Fibroblast of villous mesenchyme (primary cell): ENCODE measurements at places on chromosomes 6 and 20. TPM values are rescaled to one million over a fixed set of nuclear protein-coding genes. Genes with fewer than 3 reads are reported as not detected.

Gene TMEM217
- total RNA-seq: 2.9 and 3.5 TPM in 2 replicates

Gene C20orf144
- under 0.01 and 0.32 TPM in 2 replicates for total RNA-seq

Gene CTSZ
- 79.9 and 92.1 TPM in 2 replicates for total RNA-seq

Gene EPPIN
- not detected in 2 replicates for total RNA-seq

Gene NFATC2
- under 0.01 and 0.64 TPM in 2 replicates for total RNA-seq

Gene CAGE1
- total RNA-seq: under 0.01 TPM in 2 replicates

Gene NKAIN4
- total RNA-seq: not detected in 2 replicates

Gene SH3BGRL2
- total RNA-seq: 2.6 TPM in 2 replicates

Gene ATP6V1G2
- 1.3 and 3.0 TPM in 2 replicates for total RNA-seq
